ENCODE measurements at places on chromosomes 11 and 22.

DNA sequence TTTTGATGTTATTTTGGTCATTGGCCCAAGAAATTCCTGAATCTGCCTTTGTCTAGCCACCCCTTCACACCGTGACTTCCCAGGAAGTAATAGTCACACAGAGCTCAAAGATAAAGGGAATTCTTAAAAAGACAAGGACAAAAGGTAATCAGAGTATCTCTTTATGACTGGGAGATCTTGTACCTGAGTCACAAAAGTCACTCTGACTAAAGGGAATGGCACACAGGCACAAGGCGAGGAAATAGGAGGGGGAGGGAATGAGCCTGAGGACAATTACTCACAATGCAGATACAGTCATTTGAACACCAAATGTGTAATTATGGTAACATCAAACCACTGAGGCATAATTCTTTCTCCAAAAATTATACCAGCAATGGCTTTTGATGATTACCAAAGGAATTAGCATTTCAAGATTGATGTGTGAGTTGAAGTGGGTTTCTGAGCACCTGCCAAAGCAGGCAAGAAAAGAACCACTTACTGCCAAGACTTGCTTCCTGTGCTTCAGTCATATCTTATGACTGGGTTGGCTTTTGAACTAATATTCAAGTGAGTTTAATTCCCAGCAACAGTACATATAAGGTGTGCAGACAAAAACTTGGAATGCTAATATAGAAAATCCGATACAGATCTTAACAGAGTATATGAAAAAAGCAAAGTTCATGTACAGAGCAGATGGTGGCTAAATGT is 856.4 kb downstream of the LRRC4C start:
- no peak for DNase-seq

GRCh38 chr22:29480512-29481264 is 670 bp downstream of the NEFH start:
- no peak for DNase-seq

- DNase-seq, result no peak
Measured at GRCh38 chr11:64833509-64833908, 10.9 kb downstream of the CDC42BPG start.

DNA sequence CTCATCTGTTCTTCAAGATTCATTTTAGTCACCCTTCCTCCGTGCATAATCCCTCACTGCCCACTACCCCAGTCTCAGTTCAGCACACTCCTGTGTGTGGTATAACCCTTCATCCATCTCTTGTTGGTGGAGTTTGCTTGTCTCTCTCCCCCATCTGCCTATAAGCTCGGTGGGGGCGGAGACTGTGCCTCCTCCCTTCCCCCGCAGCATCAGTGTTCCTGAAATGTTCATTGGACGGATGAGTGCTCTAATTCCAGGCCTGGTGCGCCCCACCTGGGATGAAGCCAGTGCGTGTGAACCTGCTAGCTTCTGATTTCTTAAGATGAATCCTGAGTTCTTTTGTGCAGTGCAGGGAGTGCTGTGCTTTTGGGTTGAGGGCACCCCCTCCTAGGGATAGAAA is 100.0 kb downstream of the GRIK4 start:
- DNase-seq, result no peak

GRCh38 chr11:35151683-35152280 is 12.8 kb downstream of the CD44 start:
- DNase-seq, result no peak

DNA sequence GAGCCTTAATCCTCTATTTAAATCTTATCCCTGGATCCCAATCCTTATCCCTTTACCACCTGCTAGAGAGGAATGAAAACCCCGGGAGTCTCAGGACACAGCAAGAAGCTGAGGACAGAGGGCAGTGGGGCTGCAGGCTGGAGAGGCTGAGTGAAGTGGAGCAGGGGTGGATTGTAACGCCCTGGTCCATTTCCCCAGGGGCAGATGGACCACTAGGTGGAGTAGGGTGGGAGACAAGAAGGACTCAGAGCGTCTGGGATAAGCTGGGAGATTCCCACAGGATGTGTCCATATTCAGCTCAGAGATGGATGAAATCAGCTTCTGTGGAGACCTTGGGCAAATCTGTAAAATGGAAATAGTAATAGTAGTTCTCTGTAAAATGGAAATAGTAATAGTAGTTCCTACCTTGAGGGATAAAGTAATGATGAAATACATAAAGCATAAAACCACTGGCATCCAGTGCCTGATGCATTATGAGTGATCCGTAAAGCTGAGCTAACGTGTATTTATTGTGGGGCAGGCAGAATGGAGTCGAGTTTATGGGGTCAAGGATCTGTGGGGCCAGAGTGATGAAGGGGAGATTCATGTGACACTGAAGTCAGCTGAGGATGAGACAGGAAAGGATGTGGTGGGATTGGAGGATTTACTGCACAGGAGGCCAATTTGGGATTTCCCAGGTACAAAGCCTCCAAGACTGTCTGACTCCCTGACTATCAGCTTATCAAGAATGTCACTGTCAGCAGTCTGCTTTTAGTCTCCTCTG is 1.9 kb upstream of the ROBO4 start:
- DNase-seq, result no peak

DNA sequence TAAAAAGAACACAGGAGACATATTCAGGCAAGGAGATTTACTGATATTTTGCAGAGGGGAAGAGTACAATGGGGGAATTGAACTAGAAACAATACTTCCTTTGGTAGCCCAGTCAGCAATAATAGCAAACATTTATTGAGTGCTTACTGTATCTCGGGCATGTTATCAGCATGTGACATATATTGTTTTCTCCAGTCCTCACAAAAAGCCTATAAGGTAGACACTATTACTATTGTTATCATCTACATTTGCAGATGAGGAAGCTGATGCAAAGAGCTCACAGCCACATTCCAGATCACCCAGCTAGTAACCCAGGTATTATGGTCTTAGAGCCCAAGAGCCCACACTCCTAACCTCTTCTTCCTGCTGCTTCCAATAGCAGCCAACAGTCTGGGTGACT is 27.9 kb downstream of the NAV2 start:
- DNase-seq, result no peak

DNA sequence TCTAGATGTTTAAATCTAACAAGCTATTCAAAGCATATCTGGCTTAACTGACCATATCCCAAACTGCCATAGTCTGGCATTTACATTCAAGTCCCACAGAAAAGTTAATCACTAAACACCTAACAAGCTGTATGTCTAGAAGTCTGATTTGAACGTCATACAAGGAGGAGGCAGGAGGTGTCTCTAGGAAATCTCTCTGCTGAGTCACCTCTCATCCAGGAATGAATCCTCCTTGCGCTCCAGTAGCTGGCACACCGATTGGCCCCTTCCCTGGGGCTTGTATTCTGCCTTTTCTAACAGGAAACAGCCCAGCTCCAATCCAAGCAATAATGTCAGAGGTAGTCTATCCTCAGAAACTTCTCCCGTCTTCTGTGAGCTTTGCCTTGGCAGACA is 31.8 kb downstream of the FEZ1 start:
- DNase-seq, result no peak

DNA sequence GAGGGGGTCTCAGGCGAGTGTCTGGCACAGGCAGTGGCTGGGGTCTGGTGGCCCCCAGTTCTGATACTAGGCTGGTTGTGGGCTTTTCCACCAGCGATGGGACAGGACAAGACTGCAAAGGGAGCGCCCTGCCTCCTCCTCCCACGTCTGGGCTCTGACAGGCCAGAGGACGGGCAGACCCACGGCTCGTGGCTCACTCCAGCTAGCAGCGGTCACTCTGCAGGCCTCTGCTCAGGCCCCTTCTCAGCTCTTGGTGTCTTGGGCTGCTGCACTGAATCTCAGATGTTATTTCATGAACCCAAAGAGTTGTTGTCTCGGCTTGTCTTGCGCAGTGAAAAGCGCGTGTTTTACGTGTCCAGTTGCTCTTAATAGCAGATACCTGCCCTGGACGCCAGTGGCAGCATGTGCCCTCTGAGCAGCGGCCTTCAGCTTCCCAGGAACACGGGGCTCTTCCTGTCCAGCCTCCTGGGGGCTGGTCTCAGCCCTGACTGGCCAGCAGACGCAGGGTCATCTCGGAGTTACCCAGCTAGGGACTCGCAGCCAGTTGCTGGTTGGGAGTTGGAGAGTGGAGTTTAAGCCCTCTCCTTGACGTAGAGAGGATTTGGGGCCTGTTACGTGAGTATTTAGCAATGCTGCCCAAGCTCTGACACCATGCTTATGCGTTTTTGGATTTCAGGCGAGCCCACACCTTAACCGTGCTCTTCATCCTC is 9.6 kb downstream of the PTDSS2 start:
- no peak for DNase-seq

DNA sequence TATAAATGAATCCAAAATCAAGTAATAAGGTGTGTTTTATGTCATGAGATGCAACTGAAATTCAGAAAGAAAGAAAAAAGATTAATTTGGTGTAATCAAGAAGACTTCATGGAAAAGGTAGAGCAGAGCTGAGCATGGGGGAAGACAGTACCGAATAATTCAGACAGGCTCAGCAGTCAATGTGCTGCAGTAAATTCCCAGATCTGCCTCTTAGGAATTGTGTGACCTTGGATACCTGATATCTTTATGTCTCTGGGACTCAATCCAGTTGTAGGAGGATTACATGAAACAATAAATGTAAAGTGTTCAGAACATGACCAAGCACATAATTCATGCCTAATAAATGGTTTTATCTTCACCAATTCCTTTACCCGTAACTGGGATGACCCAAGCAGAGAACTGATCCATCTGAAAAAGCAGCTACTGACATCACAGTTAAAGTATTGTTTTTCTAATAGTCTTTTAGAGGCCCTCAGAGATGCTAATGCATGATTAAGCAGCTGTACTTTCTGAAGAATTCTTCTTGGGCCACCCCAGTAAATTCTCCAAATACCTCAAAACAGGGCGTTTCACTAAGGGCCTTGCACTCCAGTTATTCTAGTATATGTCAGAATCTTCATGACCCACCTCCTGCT is 7.8 kb downstream of the MS4A12 start:
- no peak for DNase-seq

All from GM12891 (cell line).